ENCODE measurements at places on chromosomes 5 and 9.

GRCh38 chr5:107293541-107294210 lies 377.1 kb downstream of the EFNA5 start:
- no peak for DNase-seq

- no peak for DNase-seq
Measured at GRCh38 chr5:127875235-127876021, 172.2 kb downstream of the CCDC192 start.

- no peak for DNase-seq
Measured at GRCh38 chr5:616484-617039, 4.4 kb downstream of the CEP72 start.

DNA sequence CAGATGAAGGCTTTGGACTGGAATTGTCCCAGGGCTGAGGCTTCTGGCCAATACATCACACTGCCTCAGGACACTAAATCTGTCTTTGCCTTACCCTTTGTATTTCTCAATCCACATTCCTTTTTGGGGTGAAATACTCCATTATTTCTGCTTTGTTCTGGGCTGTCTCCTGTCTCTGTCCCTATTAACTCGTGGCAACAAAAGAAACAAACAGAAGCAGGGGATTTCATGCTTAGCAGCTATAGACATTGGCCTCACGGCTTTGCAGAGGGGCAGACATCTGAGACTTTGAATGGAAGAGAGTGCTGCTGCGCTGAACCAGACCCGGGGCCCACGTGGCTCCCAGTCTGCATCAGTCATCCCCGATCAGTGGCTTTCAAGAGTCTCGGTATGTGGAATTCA lies 129.7 kb downstream of the ARL15 start:
- no peak for DNase-seq

DNA sequence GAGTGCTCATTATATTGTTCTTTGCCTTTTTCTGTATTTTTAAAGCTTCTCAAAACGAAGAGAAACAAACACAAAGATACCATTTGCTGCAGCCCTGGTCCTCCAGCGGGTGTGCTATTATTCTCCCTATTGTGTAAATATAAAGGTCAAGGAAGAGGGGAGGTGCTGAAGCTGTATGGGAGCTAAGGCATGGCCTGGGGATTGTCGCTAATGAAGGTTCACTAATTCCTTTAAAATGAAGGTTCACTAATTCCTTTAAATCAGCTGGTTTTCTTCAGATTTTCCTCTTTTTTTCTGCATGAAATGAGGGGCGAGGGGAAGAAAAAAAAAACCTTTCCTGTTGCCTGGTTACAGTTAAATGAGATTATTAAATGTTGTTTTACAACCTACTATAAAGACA lies 74.5 kb upstream of the MAP1B start:
- no peak for DNase-seq

DNA sequence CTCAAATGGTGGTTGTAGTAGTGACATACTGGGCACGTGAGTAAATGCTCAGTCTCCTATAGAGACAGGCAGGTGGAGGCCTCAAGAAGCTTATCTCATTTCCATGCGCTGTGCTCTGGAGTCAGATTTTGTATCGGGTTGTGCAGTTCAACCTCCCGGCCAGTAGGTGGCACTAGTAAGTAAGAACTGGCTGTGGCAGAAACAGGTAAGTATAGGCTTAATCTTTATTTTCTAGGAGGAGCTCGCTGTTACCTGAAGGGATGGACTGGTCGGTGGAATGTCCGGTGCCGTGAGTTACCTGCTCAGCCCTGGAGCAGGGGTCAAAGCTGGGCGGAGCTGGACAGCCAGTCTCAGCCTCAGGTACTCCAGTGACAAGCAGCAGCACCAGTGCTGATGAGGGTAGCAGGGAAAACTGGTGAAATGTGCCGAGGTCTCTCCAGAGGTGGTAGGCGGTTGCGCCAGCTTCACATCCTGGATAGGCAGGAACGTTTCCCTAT lies 880.1 kb upstream of the SEMA6A start:
- DNase-seq, result no peak

- DNase-seq, result no peak
Measured at GRCh38 chr9:120978987-120979386, 52.4 kb upstream of the TRAF1 start.

DNA sequence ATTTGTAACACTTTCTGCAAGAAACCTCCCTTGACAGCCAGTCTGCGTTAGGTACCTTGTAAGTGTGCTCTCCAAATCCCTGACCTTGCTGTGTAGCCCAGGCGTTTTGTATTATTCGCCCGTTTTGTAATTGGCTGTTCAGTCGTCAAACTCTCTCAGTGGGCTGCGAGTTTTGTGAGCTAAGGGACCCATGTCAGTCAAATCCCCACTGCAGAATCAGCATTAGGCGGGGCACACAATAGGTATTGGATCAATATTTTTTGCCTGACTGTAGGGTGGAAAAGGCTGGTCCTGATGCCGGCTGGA lies 665 bp downstream of the DNAJC18 start:
- no peak for DNase-seq

DNA sequence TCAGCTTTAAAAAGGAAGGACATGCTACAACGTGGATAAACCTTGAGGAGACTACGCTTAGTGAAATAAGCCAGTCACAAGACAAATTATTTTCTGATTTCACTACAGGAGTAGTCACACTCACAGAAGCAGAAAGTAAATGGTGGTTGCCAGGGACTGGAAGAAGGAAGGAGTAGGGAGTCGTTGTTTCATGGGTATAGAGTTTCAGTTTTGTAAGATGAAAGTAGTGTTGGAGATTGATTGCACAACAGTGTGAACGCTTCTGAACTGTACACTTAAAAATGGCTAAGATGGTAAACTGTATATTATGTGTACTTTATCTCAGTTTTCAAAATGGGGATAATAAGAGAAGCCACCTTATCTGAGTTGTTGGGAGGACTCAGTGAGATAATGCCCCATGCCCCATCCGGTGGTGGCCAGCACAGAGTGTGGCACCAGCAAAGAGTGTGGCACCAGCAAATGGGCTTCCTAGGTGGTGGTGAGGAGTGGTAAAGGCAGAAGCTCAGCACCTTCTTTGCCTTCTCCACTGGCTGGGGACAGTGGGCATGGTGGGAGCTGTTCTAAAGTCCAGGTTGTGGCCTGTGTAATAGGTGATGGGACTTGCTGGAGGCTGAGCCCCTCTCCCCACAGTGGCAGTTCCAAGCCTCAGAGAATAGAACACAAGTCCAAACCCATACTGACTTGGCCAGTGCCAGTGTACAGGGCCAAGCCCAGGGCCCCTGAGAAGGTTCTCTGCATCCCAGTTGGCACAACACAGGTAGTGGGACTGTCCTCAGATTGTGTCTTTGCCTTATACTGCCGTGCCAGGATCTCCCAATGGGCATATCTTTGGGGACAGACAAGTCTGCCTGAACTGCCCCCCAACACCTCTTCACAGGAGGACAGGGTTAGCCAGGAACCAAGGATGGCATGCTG lies 4.4 kb downstream of the SLC22A4 start:
- no peak for DNase-seq

GRCh38 chr5:132260051-132260450 lies 2.6 kb downstream of the PDLIM4 start:
- no peak for DNase-seq

Data from GM12892 (cell line).